Femur (tissue), 1 donor: ENCODE measurements at places on chromosomes 7 and 10.
A peak's percentile ranks its signal among the peaks of the same experiment; 100 is the strongest.

DNA sequence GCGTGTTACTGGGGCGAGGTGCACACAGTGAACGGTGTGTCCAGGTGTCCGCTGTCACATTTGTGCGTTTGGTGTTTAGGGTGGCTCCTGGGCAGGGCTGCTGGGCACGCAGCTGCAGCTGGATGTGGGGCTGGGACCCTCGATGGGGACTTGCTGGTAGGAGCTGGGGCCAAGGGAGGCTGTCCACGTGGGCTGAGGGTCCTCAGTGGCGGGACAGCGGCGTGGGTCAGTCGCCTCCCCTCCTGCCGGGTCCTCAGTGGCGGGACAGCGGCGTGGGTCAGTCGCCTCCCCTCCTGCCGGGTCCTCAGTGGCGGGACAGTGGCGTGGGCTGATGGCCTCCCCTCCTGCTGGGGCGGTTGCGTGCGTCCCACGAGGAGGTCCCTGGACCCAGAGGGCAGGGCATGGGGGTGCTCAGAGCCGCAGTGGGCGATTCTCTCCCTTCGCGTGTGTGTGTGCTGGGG is 68.5 kb downstream of the INPP5A start:
- peak; percentile 15 for DNase-seq

- peak; percentile 9 for DNase-seq
Observed at GRCh38 chr10:86284355-86285105, 82.1 kb downstream of the GRID1 start.

DNA sequence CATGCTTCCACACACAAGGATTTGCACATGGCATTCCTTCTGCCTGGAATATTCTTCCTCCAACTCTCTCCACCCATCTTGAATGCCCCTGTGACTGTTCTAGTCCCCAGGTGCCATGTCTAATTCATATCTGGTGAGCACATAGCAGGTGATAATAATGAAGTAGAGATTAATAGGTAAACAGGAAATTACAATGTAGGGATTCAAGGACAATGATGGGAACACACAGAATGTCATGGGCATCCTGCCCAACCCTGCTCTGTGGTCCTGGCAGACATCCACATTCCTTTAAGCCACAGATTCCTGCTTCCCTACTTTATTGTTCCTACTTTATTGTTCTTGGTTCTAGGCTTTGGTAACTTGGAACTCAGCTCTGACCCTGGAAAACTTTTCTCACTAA is 115.8 kb downstream of the THSD7A start:
- DNase-seq = no peak

DNA sequence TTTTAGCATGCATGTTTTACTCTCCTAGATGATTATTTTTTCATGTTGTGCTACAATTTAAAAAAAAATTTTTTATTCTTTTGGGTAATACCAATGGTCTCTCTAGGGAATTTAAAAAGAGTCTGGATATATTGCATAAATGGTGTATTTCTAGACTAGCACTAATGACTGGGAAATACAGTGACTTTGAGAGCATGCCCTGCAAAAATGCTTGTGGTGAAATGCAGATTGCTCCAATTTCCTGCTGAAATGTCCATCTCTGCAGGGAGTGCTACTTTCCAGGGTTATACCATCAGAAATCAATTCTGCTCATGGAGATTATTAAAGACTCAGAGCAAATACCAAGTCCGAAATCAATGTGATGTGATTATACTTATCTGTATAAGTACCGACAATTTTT is 186.1 kb downstream of the PRKG1 start:
- no peak for DNase-seq

GRCh38 chr10:76885816-76886215 is 751.8 kb downstream of the KCNMA1 start:
- no peak for DNase-seq

DNA sequence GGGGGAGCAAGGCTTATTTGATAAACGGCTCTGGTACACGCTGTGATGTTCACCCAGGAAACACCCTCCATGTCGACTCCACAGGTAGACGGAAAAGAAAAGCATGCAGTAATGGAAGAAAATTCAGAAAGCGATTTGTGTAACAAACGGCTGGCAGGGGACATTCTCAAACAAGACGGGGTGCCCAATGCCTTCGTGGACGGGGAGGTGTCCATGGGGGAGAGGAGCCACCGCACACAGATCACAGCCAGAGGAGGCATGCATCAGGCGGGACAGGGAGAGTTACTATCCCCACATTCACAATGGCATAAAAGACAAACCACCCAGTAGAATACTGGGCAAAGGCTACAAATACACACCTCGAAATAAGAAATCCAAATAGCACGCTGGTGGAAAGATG is 20.1 kb downstream of the CNPY1 start:
- DNase-seq = no peak

DNA sequence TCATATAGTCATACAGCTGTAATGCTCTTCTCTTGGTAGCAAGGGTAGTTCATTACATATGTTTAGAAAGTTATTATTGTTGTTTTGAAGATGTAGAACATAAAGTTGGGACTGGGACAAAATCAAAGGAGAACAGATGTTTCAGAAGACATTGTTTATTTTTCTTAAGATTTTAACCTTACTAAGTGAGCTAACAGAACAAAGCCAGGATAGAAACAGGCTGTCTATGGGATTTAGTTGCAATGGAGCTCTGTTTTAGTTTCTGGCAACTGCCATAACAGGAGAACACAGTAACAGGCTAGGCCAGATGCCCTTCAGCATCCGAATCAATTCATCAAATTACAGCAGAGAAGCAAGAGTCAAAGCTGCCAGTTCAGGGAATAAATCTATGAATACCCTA is 382.4 kb downstream of the ARL4A start:
- no peak for DNase-seq

DNA sequence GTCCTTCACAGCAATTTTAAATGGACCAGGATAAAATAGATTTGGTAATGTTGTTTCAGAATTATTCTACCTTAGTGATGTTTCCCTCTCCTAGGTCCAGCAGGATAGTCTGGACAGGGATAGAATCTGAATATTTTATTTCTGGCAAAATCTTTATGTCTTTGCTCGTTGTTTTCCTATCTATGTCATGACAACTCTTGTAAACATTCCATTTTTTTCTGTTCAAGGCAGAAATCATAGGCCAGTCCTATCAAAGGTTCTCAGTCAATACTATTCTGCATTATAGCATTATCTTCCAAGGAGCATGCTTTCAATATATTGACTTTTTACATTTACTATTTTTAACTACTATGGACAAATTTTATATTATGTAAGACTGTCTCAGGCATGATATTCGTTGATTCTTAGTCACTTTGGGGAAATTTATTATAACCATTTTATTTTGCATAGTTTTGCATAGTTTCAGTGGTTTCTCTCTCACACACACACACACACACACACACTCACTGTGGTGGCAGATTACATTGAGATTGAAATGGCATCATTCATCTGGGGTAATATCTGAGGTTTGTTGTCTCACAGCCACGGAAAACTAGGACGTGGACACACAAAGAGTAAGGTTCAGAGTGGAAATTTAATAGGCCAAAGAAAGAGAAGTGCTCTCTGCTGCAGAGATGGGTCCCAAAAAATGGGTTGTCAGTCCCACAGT is 17.2 kb downstream of the TAS2R60 start:
- DNase-seq = no peak

- no peak for DNase-seq
Observed at GRCh38 chr7:110418659-110419280, 672.2 kb upstream of the LRRN3 start.

DNA sequence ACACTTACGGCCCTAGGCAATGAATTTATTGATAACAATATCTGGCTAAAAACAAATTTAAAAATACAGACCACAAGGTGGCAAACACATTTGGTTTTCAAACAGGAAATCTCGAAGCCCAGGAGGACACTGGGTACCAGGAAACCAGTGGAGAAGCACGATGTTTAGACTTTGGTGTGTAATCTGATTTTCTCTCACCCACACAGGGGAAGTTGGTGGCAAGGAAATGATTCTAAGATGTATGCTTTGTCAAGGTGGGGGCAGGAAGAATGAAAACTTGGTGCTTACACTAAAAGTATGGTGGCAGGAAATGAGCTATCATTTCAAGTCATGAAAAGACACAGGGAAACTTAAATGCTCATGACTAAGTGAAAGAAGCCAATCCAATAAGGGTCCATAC is 113.2 kb upstream of the ANKRD1 start:
- no peak for DNase-seq

DNA sequence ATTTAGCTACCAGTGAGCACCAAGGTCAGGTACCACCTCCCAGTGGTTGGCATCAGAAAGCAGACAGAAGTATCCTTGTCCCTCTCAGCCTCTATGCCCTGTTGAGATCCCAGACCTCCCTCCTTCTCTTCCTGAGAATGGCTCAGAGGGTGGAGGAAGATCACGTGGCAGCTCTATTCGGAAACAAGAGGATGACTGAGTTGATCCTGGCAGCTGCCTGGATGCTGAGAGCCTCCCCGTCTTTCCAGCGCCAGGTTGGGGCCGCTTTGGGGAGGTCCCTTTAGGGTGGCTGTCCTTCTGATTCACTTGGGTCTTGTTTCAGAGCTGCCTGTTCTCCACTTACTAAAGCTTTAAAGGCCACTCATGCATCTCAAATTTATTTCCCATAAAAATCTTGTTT is 36.9 kb upstream of the NPFFR1 start:
- DNase-seq = no peak

- no peak for DNase-seq
Observed at GRCh38 chr7:44216521-44217222, 15.9 kb downstream of the YKT6 start.

DNA sequence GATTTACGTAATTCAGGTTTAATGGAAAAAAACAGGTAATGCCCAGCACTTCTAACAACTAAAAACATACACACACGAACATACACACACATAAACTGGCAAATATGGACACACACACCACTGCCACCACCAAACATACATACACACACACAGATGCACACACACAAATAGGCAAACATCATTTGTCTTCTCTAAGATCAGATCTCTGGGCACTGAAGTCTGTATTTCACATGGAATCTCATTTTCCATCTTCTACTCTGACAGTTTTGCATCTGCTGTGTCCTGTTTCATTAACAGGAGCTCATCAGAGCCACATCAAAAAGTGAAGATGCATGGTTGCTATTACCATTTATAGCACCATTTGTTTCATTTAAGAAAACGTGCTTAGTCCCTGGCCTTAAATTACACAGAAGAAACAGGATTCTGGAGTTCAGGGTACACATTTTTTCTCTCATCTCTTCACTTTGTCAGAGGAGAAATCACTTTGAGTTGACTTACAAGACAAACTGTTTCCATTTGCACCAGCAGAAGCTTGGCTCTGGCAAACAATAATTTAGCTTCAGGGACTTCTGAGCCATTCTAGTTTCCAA is 165.3 kb downstream of the SORCS1 start:
- DNase-seq = no peak

- DNase-seq = no peak
Observed at GRCh38 chr10:95201736-95202135, 7.7 kb downstream of the ACSM6 start.

DNA sequence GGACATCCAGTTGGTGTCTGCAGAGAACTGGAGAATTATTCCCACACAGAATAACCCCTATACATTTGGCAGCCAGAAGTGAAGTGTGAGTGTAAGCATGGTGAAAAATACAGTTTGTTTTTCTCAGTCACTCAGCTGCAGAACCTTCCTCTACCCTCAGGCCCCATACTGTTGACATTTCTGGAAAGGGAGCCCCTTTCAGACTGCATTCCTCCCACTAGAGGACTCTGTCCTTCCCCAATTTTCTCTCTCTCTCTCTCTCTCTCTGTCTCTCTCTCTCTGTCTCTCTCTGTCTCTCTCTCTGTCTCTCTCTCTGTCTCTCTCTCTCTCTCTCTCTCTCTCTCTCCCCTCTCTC is 86.8 kb upstream of the STEAP1B start:
- no peak for DNase-seq

GRCh38 chr7:98922392-98923187 is 44.3 kb downstream of the TRRAP start:
- DNase-seq = no peak

DNA sequence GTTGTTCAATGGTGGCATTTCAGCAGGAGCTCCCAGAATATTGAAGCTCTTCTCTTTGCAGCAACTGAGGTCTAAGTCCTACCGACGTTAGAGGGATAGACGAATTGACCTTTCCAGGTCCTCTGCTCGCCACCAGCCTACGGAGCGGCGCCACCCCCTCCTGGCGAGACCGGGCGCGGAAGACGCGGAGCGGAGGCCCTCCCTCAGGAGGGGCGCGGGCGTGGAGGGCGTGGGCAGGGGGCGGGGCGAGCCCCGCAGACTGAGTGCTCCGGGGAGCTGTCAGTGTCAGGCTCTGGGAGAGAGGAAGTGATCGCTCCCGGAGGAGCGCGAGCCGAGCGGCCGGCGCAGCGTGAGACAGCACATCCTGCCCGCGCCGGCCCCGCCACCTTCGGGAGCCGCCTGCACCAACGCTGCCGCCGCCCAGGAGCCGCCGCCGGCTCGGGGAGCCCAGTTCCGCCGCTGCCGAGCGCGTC is at the start of gene DYNC1I1:
TSS of gene DYNC1I1 (plus strand) at position 257 of the 473 bp plus-strand sequence. CDS start 32,176 bp downstream, outside the sequence.
- peak; percentile 72 for DNase-seq

GRCh38 chr7:142606081-142606480 is 143.2 kb upstream of the PRSS1 start:
- no peak for DNase-seq

DNA sequence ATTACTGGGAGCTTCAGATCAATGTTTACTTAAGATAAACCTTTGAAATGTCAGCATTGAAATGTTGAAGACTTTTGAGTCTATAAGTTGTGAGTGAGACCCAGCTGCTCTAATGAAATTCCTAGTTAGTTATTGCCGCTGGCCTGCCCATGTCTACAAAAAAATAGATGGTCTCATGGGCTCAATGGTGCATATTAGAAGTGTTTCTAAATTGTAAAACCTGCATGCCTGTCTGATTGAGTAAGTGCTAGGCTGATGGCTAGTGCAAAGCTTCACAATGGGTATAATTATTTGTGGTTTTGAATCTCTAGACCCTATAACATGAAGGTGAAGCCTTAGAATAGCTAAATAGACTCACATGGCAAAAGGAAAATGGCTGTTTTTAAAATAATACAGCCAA is 234.5 kb downstream of the SORCS3 start:
- no peak for DNase-seq

DNA sequence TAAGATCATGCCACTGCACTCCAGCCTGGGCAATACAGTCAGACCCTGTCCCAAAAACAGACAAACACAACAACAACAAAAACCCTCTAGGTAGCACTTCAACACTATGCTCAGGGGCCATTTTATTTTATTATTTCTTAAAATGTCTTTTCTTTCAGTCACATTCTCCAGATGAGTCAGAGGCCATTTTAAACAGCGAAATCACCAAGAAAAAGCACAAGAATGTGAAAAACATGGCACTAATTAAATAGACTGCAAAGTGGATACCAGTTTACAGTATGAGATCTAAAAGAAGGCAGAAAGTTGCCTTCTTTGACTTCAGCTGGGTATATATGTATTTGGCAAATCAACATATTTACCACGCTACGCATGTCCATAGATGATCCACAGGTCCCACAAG is 6.1 kb upstream of the FGL2 start:
- DNase-seq = no peak
